ENCODE measurements at places on chromosomes 6 and 20. TPM values are rescaled to one million over a fixed set of nuclear protein-coding genes. Genes with fewer than 3 reads are reported as not detected.

Gene ADAM33
- total RNA-seq, result not detected

- peak; percentile 78 for DNase-seq
Observed at GRCh38 chr6:17714879-17715851, 8.4 kb upstream of the NUP153 start.

Gene NOL7
- 104 TPM for total RNA-seq

DNA sequence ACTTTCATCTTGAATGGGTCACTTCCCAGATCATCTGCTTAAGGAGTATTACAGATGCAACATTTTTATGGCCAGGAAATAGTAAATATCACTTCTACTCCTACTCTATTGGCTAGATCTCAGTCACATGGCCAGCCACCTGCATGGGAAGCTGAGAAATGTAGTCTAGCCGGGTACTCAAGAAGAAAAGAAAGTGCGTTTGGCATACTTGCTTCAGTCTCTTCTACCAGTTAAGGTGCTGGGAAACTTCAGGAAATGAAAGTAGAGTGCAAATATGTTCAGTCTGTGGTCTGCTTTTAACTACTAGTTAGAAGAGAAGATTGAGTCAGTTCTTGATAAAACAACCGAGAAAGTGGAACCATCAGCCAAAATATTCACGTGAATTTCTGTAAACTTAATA, 129.2 kb downstream of the PDSS2 start:
- DNase-seq, result peak; percentile 75

All from activated CD4-positive, alpha-beta T cell treated with anti-CD3 and anti-CD28 coated beads, Interleukin-2, amount 10 ng/mL, durations not matched to agents 24 days and 14 days (primary cell).